ENCODE measurements at places on chromosomes 7 and 10. TPM values are rescaled to one million over a fixed set of nuclear protein-coding genes. Genes with fewer than 3 reads are reported as not detected.

DNA sequence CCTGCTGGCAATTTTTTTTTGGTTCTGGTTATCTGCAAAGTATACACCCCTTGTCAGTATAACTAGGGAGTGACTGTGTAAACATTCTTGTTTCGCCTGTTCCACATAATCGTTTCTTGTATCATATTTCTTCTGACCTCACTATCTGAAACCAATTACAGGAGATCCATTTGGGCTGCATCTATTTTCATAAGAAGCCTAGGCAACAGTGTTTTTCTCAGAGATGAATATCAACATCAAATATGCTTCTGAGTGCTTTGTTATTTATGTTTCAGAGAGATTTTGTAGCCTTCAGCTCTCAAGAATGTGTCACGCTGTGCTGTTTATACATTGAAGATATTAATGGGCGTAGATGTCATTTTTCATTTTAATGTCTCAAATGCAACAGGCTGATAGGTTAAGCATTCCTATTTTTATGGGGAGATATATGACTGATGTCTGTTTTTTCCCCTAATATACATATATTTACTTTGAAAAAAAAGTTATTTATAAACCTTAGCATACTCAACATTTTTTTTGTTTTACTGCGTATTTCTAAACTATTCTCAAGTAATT lies 115.5 kb downstream of the FOXP2 start:
- no peak for DNase-seq
- H3K4me1 ChIP-seq = no peaks in the 10 kb centered on the region
- no peaks in the 10 kb centered on the region for H3K27me3 ChIP-seq

DNA sequence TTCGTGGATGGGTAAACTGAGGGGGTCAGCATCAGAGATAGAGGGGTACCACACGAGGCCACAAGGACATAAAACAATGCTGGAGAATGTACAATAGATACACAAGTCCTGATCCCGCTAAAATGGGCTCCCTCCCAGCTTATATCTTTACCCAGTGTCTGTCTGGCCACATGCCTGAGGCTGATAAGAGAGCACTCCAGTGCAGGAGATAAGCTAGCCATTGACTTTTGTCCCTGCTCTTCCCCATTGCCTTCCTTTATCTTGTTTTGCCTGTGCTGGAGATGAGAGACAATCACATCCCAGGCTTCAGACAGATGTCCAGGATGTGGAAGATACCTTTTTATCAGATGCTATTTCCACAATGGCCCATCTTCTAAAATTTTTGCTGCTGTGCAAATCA lies 6.0 kb downstream of the GAD2 start:
- peaks cover 64% of the 10 kb centered on the region for H3K27me3 ChIP-seq
- H3K4me1 ChIP-seq = no peaks in the 10 kb centered on the region
- H3K27ac ChIP-seq = no peak overlapping the region
- H3K36me3 ChIP-seq = no peaks in the 10 kb centered on the region
- DNase-seq = no peak

DNA sequence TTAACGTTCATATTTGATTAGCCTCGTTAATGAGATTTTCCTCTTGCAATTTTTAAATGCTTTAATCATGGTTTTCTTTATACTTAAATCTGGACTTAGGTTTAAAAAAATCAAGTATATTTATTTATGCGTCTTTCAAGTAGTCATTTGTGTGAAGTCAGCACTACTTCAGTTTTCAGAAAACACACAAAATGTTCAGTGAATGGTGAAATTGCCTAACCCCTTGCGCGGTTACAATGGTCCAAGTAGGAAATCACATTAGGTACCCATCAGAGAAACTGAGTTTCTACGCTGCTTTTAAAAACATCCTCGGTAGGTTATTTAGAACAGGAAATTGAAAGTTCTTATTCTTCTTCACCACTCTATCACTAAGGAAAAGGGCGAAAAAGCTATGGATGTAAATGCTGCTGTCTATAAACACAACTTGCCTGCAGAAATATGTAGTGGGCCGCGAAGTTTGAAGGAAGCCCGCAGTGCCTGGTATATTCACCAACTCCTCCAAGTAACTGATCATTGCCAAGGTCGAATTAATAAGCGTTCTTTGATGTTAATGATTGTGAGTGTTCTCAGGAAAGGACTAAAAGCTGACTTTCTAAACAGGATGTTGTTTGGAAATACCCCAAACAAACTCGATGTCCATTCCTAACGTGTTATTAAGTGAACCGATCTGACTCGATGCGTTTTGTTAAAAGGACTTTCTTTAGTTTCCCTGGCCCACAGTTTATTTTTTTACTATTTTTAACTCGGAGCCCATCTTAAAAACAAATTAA lies 1.0 kb downstream of the SYPL1 start:
- H3K27me3 ChIP-seq = no peaks in the 10 kb centered on the region
- H3K36me3 ChIP-seq = no peaks in the 10 kb centered on the region
- DNase-seq = no peak
- H3K4me1 ChIP-seq = peaks cover 16% of the 10 kb centered on the region
- peak overlapping the region; percentile 82 for H3K4me3 ChIP-seq
- H3K27ac ChIP-seq = peak overlapping the region; percentile 88

Gene RHBDD2
- polyA plus RNA-seq = 53.1 TPM

All from CD14-positive monocyte (primary cell).